GM23248 (cell line): ENCODE measurements at places on chromosomes 4 and X.
A peak's percentile ranks its signal among the peaks of the same experiment; 100 is the strongest.

GRCh38 chr4:150974252-150974640 is 40.8 kb downstream of the LRBA start:
- DNase-seq = no peak

GRCh38 chrX:69138512-69138911 is 26.7 kb downstream of the PJA1 start:
- peak; percentile 41 for DNase-seq

GRCh38 chr4:103934178-103934789 is 214.5 kb upstream of the TACR3 start:
- peak; percentile 59 for DNase-seq

GRCh38 chr4:182862921-182863320 is 54.3 kb downstream of the DCTD start:
- DNase-seq = no peak

DNA sequence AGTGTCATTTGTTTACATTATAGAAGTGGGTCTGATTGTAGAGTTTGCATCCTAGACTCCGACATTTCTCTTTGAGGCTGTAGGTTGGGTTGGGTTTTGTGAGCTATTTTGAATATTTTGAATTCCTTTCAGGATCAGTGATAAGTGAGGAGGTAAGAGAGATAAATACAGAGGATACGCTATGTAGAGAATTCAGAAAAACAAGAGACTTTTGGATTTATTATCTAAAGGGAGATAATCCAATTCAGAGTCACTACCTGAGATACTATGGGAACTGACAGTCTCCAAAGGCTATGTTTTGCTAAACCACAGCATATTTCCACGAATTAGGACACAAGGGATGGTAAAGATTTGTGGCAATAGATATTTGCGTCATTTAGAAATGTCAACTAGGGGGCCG is 16.9 kb upstream of the RAP2C start:
- no peak for DNase-seq

- no peak for DNase-seq
These were observed 36.3 kb upstream of the RBPJ start for GRCh38 chr4:26284536-26284935.
